ENCODE measurements at places on chromosomes 11 and 22.

DNA sequence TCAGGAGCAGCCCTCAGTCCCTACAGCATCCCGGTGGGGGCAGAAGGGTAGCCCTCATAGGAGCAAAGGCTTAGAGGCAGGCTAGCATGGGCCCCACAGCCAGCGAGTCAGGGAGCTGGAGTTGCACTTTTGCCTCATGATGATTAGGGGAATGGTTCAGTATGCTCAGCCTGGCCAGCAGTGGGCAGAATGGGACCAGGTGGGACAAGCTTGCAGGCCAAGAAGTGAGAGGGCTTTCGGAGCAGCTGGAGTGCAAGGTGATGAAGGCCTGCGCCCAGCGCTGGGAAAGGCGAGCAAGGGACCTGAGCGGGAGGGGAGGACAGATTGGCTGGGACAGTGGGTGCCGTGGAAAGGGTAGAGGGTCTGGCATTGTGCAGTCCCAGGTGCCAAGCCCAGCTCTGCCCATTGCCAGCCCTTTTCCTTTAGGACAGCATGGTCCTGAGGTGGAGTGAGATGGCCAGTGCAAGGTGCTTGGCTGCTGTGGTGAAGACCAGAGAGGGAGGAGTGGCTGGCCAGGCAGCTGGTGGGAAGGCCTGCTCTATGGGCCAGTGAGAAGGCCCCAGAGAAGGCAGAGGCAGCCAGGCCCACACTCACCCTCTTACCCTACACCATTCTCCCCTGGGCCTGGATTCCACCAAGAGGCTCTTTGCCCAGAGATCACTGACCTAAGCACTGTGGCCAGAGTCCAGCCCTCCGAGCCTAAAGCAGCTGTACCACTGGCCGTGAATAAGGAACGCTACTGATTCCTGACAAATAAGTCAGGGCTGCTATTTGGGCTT lies 47.9 kb upstream of the SUSD2 start:
- DNase-seq, result peak; percentile 22

GRCh38 chr11:8809241-8809938 lies 101.6 kb upstream of the AKIP1 start:
- no peak for DNase-seq

GRCh38 chr11:131688048-131688693 lies 317.8 kb downstream of the NTM start:
- no peak for DNase-seq

DNA sequence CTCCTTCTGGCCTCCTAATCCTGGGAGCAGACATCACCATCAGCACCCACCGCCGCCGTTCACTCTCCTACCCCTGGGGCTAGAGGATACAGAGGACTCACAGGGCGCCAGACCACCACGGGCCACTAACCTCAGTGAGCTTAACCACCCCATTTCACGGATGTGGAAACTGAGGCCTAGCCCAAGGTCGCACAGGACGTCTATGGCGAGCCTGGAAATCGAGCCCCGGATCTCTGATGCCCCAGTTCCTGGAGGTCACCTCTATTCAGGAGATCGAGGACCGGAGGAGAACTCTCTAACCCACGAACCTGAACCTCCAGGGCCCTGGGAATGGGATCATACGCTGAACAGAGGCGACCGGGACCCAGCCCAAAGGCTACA lies 349 bp downstream of the TIMM10 start:
- DNase-seq, result no peak

GRCh38 chr22:50399751-50400331 lies 56.7 kb downstream of the PPP6R2 start:
- no peak for DNase-seq

GRCh38 chr11:120547316-120547715 lies 35.8 kb downstream of the GRIK4 start:
- no peak for DNase-seq

DNA sequence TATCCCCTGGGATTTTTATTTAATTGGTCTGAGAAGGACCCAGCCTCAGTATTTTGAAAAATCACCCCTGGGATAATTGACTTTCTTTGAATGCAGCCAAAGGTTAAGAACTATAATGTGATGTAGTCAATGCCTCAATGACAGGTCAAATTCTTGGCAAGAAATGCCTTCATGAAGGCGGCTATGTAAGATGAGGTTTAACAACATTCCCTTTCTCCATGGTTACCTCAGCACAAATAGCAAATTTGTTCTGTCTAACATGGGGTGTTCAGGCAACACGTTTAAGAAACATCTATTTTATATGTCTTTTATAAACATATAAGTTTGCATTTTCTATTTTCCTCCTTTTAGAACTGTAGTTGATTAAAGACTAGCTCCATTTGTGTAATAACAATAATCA lies 5.3 kb downstream of the SLN start:
- DNase-seq, result no peak

DNA sequence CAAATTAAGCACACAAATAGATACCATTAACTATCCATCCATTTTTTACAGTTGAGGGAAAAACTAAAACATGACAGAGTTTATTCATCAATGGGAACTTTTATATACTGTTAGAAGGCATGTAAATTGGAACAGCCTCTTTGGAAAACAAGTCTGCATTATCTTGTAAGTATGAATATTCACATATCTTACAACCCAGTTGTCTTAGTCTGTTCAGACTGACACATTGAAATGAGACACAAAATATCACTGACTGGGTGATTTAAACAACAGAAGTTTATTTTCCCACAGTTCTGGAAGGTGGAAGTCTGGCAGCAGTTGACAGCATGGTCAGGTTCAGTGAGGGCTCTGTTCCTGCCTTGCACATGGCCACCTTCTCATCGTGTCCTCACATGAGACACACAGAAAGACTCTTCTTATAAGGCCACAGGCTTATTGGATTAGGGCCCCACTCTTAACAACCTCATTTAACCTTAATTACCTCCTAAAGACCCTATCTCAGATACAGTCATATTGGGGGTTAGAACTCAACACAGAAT lies 5.4 kb upstream of the EIF3F start:
- DNase-seq, result no peak

Measured in stimulated activated CD4-positive, alpha-beta T cell treated with anti-CD3 and anti-CD28 coated beads, TNF-alpha, amount 100 ng/mL, for 1 hour (primary cell).